Non-pigmented ciliary epithelial cell (primary cell): ENCODE measurements at places on chromosomes 6 and 20.

GRCh38 chr20:57308451-57309271 lies 20.9 kb upstream of the SPO11 start:
- no peak for DNase-seq

DNA sequence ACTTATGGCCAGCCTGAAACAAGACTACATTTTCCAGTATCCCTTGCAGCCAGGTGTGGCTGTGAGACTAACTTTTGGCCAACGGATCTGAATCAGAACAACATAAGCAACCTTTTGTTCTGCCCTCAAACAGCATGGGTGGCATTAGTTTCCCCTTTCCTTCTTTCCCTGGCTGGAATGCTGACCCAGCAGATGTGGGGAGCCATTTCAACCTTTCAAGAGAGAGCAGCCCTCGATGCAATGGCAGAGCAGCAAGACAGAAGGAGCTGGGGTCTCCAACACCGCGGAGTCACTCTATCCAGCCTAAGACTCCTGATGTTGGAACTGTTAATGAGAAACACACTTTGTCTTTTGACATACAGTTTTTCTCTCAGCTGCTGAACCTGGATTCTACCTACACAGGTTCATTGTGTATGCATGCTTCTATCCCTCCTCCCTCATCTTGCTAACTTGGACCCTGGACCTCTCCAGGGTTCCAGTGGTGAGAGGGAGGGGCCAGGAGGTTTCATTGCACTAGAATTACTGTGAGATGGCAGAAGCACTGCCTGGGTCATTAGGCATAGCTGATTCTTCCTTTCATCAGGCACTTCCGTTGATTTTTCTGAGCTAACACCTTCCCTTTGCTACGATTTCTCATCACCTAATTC lies 28.8 kb upstream of the DDR1 start:
- DNase-seq = no peak

- DNase-seq = no peak
Observed at GRCh38 chr6:152552616-152553209, 84.4 kb downstream of the SYNE1 start.

- no peak for DNase-seq
Observed at GRCh38 chr6:168093634-168094033, 14.6 kb upstream of the FRMD1 start.

- DNase-seq = no peak
Observed at GRCh38 chr6:71556141-71556540, 267.5 kb downstream of the OGFRL1 start.

GRCh38 chr6:108186226-108186625 lies 20.4 kb downstream of the NR2E1 start:
- DNase-seq = no peak

GRCh38 chr6:139568151-139568955 lies 193.9 kb upstream of the CITED2 start:
- DNase-seq = no peak

GRCh38 chr6:131532580-131533039 lies 40.4 kb upstream of the ARG1 start:
- DNase-seq = no peak

DNA sequence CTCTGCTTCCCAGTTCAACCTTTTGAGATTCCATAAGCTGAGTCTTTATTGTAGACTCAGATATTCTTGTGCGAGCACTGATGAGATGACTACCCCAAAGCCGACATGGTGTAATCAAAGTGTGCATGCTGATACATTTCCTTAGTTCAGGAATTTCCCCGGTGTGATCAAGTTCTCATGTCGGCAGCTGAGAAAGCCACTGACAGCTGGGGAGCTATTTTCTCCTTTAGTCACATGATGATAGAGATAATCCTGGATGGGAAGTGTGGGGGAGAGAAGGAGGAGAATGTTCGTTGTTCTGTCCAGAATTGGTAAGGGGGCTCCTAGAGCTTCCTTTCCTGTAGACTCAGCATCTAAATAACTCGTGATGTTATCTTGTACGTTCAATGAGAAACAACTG lies 7.7 kb upstream of the CAP2 start:
- peak; percentile 48 for DNase-seq

GRCh38 chr20:3276680-3277015 lies 37.7 kb upstream of the SLC4A11 start:
- no peak for DNase-seq

DNA sequence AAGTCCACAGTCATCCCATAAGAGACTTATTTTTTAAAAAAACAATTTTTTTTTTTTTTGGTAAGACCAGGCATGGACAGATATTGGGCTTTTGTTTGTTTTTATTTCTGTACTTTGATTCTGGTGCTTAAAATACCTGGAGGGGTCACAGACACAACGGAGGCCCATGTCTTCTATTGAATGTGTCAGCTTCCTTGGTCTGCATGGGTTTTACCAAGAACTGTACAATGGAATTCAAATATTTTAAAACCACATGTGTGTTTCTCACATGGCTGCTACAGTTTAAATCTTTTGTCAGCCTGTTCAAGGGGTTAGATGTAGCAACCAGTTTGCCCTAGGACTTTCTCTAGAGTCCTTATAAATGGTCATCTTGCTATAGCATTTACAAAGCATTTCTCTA lies 139.8 kb downstream of the SOX4 start:
- no peak for DNase-seq
